ENCODE measurements at places on chromosomes 13 and 19. TPM values are rescaled to one million over a fixed set of nuclear protein-coding genes. Genes with fewer than 3 reads are reported as not detected.

The NKPD1 gene
- total RNA-seq, result 1.2 TPM

The KLK15 gene
- not detected for total RNA-seq

The PSG6 gene
- not detected for total RNA-seq

The HRC gene
- 154 TPM for total RNA-seq

The TEX29 gene
- total RNA-seq, result 0.72 TPM

The DNAAF3 gene
- total RNA-seq, result 0.51 TPM

- no peak for DNase-seq
Observed at GRCh38 chr13:25571237-25571636, 199.5 kb downstream of the ATP8A2 start.

DNA sequence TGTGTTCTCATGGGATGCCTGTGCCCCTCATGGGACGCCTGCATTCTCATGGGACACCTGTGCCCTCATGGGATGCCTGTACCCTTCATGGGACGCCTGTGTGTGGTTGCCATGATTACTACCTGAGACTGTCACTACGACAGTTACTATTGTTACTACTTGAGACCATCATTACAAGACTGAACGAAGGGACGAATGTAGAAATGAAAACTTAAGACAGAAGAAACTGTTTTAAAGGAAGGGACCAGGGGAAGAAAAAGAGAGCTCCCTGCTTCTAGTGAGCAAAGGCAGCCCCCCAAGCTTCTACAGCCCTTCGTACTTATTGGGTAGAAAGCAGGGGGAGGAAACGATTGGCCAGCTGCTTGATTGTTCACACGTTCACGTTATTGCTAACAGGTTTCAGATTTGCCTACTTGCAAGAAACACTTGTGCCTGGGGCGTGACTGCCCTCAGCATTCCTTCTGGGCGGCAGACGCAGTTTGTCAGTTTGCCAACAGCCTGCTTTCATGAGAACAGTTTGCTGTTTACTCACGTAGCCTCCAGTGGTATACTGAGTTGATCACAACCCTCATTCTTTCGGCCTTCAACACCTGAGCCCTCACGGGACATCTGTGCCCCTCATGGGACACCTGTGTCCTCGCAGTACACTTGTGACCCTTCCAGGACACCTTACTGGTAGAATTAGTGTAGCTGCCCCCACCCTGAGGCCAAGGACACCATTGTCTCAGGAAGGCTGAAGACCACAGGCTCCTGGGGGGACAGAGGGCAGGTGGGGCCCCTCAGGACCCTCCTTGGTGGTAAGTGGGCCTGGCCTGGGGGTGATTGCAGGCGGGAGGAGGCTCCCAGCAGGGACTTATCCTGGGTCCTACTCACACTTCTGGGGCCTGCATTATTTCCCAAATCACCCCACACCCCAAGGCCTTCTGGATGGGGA, 2.5 kb upstream of the S1PR4 start:
- peak; percentile 72 for DNase-seq

- no peak for DNase-seq
Observed at GRCh38 chr19:3944018-3944721, 11.3 kb downstream of the NMRK2 start.

- DNase-seq, result no peak
Observed at GRCh38 chr13:30027569-30028455, 177.4 kb upstream of the UBL3 start.

DNA sequence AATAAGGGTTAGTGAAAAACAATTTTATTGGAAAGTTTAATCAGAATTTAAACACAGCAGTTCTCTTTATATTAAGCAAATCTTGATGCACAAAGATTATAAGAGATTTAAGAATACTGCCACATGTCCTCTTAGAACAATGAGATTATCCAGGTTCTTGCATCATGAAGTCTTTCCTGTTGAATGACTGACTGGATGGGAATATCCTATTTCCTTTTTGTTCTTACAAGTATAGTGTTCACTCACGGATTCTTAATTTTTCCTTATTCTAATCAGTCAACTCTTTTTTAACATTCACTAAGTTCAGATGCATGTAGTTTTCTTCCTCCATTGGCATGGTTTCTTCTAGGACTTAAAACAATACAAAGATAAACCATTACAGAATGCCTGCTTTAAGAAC, 10.1 kb downstream of the URI1 start:
- DNase-seq, result no peak

DNA sequence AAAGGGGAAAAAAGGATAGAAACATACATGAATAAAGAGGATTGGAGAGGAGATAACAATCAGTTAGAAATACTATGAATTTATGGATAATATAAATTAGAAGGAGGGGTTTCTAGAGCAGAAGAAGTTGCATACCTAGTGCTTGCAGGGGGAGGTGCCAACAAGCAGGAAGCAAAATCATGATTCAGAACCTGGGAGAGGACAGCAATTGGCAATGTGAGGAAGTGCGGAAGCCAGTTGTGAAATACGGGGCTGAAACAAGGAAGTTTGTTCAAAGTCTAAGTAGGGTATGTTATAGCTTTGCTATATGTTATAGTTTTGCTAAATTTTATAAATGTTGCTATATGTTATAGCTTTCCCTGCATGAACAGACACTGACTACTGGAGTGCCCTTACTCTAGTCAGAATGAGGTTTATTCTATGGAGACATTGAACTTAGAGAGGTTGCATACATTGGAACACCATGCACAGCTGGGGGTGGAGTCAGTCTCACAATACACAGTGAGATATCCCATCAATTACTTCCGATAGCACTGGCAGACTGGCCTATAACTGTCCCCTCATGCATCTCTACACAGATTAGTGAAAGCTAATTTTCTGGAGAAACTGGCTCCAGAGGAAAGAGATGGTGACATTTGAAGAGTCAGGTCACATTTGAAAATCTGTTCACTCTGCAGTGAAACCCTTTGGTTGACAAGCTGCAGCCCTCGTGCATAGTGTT, 92.1 kb downstream of the GPC6 start:
- DNase-seq, result no peak

GRCh38 chr19:45677351-45678230, 9.6 kb downstream of the GIPR start:
- peak; percentile 77 for DNase-seq

GRCh38 chr13:99528547-99528946, 27.3 kb downstream of the TM9SF2 start:
- DNase-seq, result peak; percentile 33

DNA sequence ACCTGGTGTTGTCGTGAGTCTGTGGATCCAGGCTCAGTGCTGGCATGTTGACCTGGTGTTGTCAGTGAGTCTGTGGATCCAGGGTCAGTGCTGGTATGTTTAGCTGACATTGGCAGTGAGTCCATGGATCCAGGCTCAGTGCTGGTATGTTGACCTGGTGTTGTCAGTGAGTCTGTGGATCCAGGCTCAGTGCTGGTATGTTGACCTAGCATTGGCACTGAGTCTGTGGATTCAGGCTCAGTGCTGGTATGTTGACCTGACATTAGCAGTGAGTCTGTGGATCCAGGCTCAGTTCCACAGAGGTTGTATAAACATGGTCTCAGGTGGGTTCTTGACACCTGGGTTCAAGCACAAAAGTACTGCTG, 16.8 kb upstream of the PDCD2L start:
- no peak for DNase-seq

Data from tongue (tissue), 3 donors.